Stimulated activated CD8-positive, alpha-beta memory T cell treated with anti-CD3 and anti-CD28 coated beads, Interleukin-7, amount 100 ng/mL, for 24 hours (primary cell): ENCODE measurements at places on chromosomes 7 and 10.

- no peak for DNase-seq
These were observed 35.7 kb downstream of the NAPEPLD start for GRCh38 chr7:103113164-103113563.

DNA sequence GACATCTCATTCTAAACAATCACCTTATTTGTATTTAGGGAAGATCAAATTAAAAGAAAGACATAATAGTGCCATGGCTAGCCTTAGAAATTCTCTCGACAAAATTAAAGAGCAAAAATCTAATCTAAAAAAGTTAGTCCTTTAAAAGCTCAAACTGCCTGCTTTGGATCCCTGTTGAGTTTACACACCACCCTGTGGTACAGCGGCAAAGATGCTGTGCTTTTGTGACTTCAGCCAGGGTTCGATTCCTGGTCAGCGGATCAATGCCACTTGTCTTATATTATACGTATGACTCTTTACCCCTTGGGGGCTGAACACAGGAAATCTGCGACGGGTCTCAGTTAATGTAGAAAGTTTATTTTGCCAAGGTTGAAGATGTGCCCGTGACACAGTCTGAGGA lies 51.3 kb upstream of the VOPP1 start:
- DNase-seq, result no peak

GRCh38 chr10:42830237-42830636 lies 47.6 kb downstream of the BMS1 start:
- no peak for DNase-seq

DNA sequence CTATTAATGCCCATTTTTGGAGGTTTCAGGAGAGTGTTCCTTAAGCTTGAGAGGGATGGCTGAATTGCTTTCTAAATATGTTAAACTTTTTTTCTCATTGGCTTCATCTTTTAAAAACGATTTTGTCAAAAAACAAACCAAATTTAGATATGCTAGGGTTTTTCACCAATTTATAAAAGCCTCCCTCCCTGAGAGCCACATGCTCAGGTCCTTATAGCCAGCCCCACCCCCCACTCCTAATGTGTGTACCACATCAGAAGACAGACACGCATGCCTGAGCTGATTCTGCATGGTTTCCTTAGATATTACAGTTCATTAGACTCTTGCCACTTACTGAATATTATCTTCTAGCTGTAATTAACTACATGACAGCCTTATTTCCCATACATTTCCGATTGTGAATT lies 2.0 kb downstream of the CUL1 start:
- DNase-seq, result peak; percentile 29

DNA sequence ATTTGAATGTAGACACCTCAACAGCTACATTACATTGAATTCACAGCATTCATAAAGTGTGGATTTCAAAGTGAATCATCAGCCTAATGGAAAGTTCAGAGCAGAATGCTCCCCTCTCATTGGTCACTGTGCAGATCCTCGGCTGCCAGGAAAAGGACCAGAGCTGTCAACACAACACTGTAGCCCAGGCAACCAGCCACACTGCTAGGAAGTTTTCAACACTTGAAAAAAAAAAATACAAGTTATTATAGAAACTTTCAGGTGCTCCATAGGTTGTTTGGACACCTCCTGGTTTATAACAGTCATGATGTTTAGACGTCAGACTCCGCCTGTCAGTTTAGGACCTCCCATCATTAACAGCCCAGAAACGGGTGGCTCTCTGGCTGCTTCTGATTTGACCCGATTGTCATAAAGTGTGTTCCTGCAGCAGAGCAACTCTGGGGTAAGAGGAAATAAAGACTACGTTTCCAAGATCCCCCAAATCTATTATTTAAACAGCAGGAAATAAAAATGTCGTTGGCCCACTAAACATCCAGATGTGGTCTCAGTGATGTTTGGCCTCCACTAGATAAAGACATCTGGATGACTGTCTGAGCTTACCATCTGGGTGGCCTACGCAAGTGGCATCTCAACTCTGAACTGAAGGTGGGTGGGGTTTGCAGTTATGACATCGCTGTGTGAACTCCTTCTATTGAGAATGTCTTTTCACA lies 117.4 kb downstream of the CABCOCO1 start:
- no peak for DNase-seq

- DNase-seq, result no peak
These were observed 588 bp upstream of the ORC5 start for GRCh38 chr7:104208421-104208780.

DNA sequence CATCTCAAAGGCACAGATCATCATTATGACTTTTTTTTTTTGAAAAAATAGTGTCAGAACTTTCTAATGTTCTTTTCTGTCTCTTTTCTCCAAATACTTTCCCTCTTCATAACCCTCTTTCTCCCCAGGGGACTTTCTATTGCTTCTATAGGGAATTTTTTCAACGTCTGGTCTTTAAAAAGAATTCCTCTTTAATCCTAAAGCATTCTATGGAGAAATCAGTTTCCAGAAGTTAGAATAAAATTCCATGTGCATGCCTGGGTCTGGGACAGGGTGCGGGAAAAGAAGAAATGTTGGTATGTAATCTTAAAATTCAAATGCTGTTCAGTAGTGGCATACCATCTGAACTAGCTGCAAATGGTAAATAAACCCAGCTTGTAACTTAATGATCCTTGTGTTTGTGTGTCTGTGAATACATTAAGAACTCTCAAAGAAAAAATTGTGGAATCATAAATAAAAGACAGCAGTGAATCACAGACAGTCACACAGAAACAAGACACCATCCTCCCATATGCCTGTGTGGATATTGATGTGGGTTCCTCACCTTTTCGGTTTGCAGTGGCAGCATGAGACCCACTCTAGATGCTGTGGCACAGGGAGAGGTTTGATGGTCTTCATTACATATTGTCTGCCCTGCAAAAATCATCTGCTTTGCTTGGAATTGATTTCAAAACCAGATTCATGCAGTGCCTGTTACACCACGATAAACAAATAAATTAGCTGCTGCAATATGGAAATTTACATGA lies 374.7 kb upstream of the NRP1 start:
- no peak for DNase-seq

- no peak for DNase-seq
These were observed 111.2 kb downstream of the NSUN6 start for GRCh38 chr10:18540195-18540594.

DNA sequence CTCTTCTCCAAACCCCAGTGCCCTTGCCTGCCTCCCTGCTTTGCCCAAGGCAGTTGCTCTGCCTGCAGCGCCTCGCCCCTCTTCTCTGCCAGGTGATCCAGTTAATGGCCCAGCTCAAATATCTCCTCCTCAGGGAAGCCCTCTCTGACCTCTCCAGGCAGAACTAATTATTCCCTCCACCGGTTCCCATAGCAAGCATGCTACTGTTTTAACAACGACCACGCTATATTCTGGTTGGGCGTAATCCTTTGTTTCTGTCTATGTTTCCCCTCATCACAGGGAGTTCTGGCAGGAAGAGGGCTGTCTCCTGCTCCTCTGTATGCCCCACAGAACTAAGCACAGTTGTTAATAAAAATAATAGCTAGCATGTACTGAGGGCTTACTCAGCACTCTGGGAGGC lies 36.8 kb upstream of the R3HCC1L start:
- DNase-seq, result no peak

DNA sequence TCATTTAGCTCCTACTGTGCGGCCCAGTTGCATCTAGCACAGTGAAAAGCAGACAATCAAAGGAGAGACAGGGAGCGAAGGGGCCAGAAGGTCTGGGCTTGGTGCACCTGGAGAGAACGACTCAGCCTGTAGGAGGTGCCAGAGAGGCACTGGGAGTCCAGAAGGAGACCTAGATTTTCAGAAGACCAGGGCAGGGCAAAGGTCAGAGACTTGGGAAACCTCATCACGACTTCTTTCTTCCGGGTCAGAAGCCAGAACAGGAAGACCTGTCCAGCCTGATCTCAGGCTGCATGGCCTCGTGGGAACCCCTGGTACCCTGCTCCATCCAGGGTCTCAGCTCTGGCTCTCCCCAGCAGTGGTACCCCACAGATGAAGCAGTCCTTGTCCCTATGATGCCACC lies 5.2 kb downstream of the AGAP3 start:
- DNase-seq, result no peak

- no peak for DNase-seq
These were observed 108.0 kb downstream of the CREB5 start for GRCh38 chr7:28520074-28521015.

GRCh38 chr7:36058020-36058592 lies 94.9 kb upstream of the EEPD1 start:
- no peak for DNase-seq

GRCh38 chr10:114492351-114493037 lies 88.2 kb upstream of the AFAP1L2 start:
- DNase-seq, result no peak

DNA sequence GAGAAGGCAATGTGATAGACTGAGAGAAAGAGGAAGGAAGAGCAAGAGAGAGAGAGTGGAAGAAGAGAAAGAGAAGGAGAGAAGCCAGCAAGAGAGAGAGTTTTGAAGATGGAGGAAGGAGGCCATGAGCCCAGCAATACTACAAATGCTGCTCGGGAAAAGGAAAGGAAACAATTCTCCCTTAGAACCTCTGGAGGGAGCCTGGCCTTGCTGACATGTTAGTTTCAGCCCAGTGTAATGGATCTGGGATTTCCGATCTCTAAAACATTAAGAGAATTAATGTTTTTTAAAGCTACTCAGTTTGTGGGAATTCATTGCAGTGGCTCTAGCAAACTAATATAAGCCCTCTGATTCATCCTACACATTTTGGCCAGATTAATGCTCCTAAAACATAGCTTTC lies 206.8 kb upstream of the MTPN start:
- DNase-seq, result no peak

DNA sequence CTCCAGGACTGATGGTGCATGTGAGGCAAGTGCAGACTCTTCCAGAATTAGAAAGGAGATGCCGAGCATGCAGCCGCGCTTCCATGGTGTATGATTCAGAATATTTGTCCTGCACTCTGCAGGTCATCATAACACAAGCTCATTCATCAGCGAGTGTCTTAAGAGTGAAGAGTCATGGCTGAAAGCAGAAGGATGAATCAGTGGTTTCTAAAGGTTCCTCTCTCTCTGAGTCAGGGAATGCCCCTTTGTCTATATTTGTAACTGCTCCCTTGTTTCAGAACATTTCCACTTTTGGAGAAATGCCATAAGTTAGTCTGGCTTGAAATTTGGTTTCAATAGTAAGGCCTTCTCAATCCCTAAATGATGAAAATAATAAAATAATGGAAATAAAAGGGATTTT lies 52.3 kb downstream of the HECW1 start:
- DNase-seq, result no peak

- no peak for DNase-seq
These were observed 2.1 kb upstream of the WNT2 start for GRCh38 chr7:117324960-117325359.

GRCh38 chr7:5218564-5219360 lies 28.7 kb downstream of the WIPI2 start:
- no peak for DNase-seq

DNA sequence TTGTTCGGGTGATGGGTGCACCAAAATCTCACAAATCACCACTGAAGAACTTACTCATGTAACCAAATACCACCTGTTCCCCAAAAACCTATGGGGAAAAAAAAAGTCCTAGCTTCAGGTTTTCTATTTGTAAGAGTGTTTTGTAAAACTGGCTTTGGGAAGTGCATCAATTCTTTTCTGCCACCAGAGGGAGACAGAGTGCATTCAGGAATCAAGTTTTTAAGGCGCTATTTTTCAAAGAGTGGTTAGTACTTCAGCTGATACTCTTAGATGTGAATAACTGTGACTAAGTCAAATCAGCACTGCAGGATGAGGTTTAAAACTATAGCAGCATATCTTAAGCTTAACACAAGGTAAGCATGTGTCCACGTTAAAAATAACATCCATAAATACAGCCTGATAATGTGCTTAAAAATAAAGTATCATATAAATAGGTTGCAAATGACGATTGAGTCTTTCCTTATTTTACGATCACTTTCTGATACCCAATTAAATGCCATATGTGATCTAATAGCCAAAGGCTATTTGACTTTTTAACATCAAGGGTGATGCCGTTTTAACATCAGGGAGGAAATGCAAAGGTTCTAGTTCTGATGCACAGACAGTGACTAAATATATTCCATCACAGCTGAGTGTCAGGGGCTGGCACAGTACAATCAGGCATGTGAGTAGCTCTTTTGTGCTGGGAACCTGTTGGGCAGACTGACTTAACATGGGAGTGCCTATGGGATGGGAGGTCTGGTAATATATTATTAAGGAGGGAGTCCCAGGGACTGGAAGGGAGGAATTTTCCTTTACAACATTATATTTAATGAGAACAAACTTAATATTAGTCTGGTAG lies 10.6 kb upstream of the LYZL2 start:
- no peak for DNase-seq

GRCh38 chr10:13925971-13926780 lies 339.4 kb downstream of the PRPF18 start:
- no peak for DNase-seq

DNA sequence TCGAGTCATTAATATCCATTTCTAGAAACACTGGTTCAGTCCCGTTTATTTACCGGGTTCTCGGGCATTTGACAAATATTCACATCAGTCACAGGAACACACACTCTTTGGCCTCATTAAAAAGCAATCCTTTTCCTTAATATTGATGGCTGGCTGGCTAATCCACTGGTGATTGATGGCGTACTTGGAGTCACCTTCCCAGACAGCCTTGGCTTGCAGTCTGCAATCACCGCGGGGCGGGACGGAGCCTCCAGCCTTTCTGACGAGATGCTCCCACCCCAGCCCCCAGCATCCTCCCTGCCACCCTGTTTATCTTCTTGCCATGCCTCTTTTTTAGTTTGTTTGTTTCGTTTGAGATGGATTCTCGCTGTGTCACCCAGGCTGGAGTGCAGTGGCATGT lies 36.6 kb downstream of the SRRM3 start:
- DNase-seq, result no peak

- no peak for DNase-seq
These were observed 199.5 kb downstream of the LRRN3 start for GRCh38 chr7:111290419-111290818.

DNA sequence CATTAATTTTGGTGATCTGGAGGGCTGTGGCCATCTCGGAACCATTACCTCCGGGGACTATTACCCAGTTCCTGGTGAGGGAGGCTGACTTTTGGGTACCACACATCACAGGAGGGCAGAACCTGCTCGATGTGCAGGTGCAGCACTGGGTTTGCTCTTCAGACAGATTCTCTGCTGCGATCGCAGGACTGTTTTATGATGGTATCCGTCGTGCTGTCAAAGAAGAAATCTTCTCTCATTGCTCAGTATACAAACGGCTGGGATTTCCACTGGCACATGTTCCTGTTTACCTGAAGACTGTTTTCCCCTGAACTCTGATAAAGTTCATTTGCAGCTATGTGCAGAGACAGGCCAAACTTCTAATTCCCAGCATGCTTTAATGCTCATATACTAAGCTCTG lies 27.2 kb upstream of the SHH start:
- no peak for DNase-seq

- no peak for DNase-seq
These were observed 3.0 kb downstream of the C10orf120 start for GRCh38 chr10:122696687-122697086.

- DNase-seq, result no peak
These were observed 89.0 kb downstream of the PHTF2 start for GRCh38 chr7:77887567-77887966.

DNA sequence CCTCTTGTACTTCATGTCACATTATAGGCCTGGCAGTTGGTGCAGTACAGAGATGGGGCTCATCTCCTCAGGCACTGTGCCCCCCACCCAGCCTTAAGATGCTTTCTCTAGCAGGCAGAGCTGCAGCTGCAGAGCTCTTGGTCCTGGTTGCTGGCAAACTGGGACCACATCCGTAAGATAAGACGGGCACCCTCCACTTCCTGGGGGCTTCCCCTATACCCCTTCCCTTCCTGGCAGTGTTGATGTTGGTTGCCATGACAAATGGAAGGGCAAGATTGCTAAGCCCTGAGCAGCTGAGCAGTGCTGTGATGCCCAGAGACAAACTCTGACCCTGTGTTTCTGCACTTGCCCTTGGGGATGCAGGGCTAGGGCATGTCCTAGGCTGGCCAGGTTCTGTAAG lies 103.4 kb upstream of the ANLN start:
- no peak for DNase-seq
